CD4-positive, CD25-positive, alpha-beta regulatory T cell (primary cell): ENCODE measurements at places on chromosomes 6 and 20.

GRCh38 chr20:8413691-8414090 is 281.6 kb downstream of the PLCB1 start:
- H3K4me1 ChIP-seq: no peaks in the 10 kb centered on the region
- H3K27me3 ChIP-seq: no peaks in the 10 kb centered on the region
- no peaks in the 10 kb centered on the region for H3K36me3 ChIP-seq

DNA sequence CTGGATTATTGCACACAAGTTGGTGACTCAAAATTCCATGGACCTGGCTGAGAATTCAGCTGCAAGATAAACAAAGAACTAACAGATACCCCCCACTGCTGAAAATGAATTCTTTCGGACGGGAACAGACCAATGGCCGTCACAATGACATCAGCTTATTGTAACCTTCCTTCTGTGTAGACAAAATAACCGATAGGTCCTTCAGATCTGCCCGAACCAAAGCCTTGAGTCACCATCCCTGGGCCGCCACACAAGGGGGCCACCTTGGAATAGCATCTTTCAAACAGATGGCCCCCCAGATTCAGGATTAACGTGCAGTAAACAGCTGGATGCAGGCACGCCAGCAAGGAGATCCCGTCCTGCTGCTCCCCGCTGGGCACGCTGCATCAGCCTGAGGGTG is 214.0 kb upstream of the EXOC2 start:
- H3K27me3 ChIP-seq: no peaks in the 10 kb centered on the region
- no peak overlapping the region for H3K27ac ChIP-seq
- no peak for DNase-seq
- no peak overlapping the region for H3K4me3 ChIP-seq

DNA sequence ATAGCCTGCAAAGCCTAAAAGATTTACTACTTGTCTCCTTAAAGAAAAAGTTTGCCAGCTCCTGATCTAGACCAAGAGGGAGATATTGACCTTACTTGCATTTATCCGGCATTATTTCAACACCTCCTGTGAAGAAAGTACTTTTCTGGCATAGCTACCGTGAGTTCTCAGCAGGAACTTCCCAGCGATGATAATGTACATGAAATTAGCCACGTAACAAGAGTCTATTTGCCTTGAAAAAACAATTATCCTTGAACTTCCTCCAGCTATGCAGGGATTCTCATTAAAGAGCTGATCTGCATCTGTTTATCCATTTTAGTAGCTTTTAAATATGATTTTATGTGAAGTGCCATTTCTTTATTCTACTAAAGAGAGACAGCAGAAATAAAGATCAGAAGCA is 41.7 kb downstream of the ALDH5A1 start:
- H3K27me3 ChIP-seq: no peaks in the 10 kb centered on the region
- no peak for DNase-seq
- H3K4me1 ChIP-seq: no peaks in the 10 kb centered on the region

DNA sequence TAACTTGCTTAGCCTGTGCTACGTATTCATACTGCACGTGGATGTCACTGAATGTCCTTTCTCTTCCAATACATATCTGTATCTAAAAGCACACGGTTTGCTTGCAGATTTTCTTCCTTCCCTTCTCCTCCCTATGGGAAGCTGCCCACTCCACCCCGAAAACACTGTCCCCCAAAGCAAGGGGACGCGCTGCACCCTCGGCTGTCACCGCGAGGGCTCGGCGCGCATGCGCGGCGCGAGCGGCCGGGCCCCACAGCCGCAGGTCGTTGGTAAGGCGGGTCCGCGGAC is 659 bp downstream of the TMX4 start:
- peaks cover 56% of the 10 kb centered on the region for H3K4me1 ChIP-seq
- H3K36me3 ChIP-seq: no peaks in the 10 kb centered on the region
- no peaks in the 10 kb centered on the region for H3K27me3 ChIP-seq
- DNase-seq: peak; percentile 81
- peak overlapping the region; percentile 85 for H3K27ac ChIP-seq

- no peaks in the 10 kb centered on the region for H3K36me3 ChIP-seq
- peak overlapping the region; percentile 81 for H3K4me3 ChIP-seq
- H3K27me3 ChIP-seq: no peaks in the 10 kb centered on the region
- peaks cover 14% of the 10 kb centered on the region for H3K4me1 ChIP-seq
- peak; percentile 55 for DNase-seq
These were observed 38.8 kb downstream of the ERMARD start for GRCh38 chr6:169789944-169790927.

DNA sequence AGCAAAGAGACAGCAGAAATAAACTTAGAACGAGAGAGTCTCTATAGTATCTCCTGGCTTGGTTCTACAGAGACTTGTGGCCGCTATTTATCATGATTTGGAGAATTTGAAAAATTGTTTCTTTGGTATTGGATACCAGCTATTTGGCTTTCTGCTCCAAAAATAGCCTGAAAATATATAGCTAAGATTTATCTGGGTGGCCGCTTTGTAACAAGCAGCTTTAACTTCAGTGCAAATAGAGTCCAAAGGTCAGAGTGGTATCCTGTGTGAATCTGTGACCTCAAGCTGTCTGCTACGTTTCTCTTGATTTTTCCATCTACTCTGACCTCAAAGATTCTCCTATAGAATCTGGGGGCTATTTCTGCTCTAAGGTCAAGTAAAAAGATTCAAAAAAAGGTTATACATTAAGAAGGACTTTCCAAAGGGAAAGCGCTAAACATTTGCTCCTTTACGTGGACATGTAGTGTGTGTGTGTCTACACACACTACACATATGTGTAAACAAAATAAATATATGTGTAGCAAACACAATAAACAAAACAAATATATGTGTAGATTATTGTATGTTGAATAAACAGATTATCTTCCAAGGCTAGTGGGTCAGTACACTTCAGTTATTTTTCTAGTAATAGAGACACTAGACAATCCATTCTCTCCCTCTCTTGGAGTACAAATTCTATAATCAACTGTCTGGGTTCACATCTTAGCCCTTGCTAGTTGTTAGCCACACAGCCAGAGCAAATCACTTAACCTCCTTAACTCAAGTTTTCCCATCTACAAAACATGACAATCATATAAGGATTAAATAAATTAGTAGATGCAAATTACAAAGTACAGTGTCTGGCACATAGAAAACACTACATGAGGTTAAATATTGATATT is 40.8 kb downstream of the CHD6 start:
- no peak overlapping the region for H3K27ac ChIP-seq
- no peak for DNase-seq
- H3K27me3 ChIP-seq: no peaks in the 10 kb centered on the region
- peaks cover 12% of the 10 kb centered on the region for H3K4me1 ChIP-seq
- no peak overlapping the region for H3K4me3 ChIP-seq
- H3K36me3 ChIP-seq: no peaks in the 10 kb centered on the region

GRCh38 chr6:31270788-31271640 is 878 bp downstream of the HLA-C start:
- H3K27ac ChIP-seq: peak overlapping the region; percentile 97
- DNase-seq: peak; percentile 86
- peaks cover 28% of the 10 kb centered on the region for H3K36me3 ChIP-seq
- H3K27me3 ChIP-seq: no peaks in the 10 kb centered on the region

DNA sequence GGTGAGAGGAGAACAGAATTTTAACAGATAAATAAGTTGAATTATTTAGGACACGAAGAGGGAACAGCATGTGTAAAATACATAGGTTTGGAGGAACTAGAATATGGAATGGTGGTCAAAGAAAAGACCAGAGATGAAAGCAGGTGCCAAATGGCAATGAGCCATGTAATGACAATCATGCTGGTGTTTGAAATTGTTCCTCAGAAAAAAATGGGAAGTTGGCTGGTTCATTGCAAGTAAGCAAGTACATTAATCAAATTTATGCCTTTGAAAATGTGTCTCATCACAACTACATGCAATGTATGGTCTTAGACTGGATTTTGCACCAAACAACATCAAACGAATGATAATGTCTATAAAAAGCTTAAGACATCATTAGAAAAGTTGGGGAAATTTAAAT is 83.3 kb downstream of the SPTLC3 start:
- no peak overlapping the region for H3K4me3 ChIP-seq
- no peak for DNase-seq
- no peaks in the 10 kb centered on the region for H3K4me1 ChIP-seq
